Activated CD4-positive, alpha-beta T cell treated with anti-CD3 and anti-CD28 coated beads for 4 hours (primary cell): ENCODE measurements at places on chromosomes 16 and 17.
A peak's percentile ranks its signal among the peaks of the same experiment; 100 is the strongest.

- DNase-seq: no peak
Observed at GRCh38 chr17:40457964-40458791, 14.9 kb downstream of the IGFBP4 start.

- no peak for DNase-seq
Observed at GRCh38 chr17:82384730-82385481, 13.3 kb downstream of the UTS2R start.

- DNase-seq: no peak
Observed at GRCh38 chr16:6143020-6143419, 1045.4 kb upstream of the EEF2KMT start.

GRCh38 chr16:77077256-77077922 is 113.6 kb upstream of the MON1B start:
- DNase-seq: no peak

- no peak for DNase-seq
Observed at GRCh38 chr17:38558728-38559050, 47.1 kb downstream of the SRCIN1 start.

GRCh38 chr17:28412099-28412498 is 6.1 kb upstream of the SLC46A1 start:
- DNase-seq: no peak

DNA sequence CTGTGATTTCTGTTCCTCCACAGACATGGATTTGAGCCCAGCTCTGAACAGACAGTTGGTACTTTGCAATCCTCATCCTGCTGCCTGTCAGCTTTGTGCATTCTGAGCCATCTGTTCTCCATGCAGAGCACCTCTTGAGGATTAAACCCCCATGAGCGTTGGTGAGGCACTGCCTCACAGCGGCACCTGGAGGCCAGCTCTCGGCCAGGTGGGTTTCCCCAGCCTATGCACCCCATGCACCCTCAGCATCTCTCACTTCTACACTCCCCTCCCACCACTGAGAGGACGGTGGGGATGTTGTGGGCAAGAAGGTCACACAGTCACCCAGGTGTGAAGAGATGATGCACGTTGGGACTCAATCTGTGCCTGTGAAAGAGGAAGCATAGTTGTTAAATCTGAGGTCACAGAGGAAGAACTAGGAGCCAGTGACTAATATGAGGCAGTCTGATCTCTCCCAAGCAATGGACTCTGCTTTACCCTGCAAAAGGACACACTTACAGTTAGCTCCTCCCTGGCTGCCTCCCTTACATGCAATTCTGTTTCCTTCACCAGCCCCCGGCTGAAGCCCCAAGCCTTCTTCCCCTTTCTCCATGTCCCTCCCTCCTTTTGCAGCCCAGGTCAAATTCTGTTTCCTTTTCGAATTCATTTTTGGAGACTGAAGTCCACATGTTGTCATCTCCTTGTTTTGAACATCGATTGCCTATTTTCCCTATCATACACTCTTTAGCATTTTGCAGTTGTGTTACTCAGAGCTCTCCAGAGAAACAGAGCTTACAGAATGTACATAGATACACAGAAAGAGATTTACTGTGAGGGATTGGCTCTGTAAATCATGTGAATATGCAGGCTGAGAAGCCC is 58.5 kb downstream of the HS3ST3B1 start:
- DNase-seq: no peak

DNA sequence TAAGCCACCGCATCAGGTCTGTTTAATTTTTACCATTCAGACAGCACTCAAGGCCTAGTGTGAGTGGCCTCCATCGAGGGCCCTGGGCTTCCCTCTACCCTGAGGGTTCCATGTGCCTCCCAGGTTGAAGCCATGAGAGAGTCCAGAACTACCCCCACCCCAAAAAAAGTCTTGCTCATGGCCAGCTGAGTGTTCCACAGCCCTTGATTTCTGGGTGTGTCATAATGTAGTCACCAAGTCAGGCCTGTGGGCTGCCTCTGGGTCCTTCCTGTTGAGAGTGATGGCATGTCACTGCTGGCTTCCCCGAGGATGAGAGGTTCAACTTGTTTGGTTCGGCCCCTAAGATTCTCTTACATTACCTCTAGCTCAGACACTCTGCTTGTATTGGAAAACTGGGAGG is 100.6 kb downstream of the PITPNC1 start:
- DNase-seq: peak; percentile 65
